Liver (tissue), 10 donors: ENCODE measurements at places on chromosomes 12 and 14.

DNA sequence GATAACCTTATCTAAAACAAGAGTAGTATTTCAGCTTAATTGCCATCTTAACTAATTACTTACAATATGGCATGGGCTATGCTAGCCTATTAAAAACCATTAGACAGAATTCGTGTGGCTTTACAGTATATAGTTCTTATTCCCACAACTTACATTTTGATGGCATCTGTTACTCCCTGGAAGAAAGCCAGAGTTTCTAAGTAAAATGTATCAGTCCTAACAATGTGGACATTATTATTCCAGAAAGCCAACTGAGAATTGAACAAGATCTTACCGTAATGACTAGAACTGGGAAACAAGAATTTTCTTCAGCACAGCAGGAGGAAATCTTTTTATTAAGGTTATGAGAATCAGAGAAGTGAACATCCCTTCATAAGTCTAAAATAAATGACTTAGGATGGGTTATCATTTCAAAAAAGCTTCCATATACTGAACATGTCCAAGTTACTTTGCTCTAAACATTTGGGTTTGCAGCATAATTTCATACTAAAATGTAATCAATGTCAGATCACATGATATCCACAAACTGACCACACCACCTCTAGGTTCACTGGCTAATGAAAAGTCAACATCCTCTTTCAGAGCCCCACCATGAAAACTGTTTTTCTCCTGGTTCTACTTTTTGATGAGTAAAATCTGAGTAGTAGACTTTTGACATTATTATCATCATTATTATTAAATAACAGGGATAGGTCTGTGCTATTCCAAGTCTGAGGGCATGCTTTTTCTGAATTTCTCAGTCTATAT lies 179.7 kb downstream of the SSPN start:
- DNase-seq = no peak

GRCh38 chr12:56658921-56659320 lies 13.1 kb upstream of the ATP5F1B start:
- DNase-seq = no peak

DNA sequence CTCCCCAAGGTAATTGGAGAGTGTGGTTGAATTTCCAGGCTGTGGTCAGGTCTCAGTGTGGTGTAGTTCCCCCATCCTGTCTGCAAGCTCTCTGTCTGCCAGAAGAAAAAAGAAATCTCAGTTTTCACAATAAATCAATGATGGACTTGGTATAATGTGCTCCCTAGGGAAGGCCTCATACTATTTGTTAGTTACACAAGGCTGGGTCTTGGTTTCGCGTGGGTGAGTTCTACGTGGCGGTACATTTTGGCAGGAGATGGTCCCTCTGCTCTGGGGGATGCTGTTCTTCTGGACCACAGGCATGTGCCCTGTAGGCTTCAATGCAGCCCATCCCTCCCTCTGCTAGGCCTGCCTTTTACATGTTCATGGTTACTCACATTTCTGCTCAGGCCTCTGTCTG lies 206.4 kb upstream of the PELI2 start:
- no peak for DNase-seq

GRCh38 chr14:92458136-92459029 lies 55.2 kb upstream of the RIN3 start:
- no peak for DNase-seq
